Right forelimb (tissue), 1 donor: ENCODE measurements at places on chromosomes 4 and X.

DNA sequence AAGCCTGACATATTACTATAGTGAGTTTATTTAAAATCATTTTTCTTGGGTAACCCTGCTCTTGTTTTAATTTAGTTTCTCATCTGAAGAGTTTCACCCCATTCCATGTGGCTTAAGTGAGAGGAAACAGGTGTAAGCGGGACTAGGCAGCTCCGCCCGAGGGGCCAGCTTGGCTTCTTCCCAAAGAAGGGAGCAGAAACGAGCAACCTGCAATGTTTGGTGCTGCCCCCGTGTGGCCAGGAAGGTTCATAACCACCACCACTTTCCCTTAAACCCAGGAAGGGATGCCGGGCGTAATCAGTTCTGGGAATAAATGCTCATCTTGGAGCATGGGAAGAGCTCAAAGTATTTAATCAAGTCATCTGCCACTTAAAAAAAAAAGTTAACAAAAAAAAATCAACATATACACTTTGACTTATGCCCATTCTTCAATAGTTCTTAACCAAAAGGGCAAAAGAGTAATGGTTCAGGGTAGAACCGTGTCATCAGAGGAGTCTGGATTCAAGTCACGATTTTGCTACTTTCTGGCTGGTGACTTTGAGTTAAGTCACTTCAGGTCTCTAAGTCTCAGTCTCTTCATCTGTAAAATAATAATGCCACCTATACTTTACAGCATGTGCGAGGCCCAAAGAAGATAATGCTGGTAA is 147.9 kb downstream of the NSUN7 start:
- peak; percentile 77 for DNase-seq

GRCh38 chr4:123807866-123808265 is 411.3 kb downstream of the SPRY1 start:
- no peak for DNase-seq

- DNase-seq = no peak
Observed at GRCh38 chr4:115325836-115326235, 212.4 kb upstream of the NDST4 start.

GRCh38 chr4:119540249-119540648 is 88.4 kb downstream of the PDE5A start:
- DNase-seq = no peak

GRCh38 chrX:153307276-153308178 is 14.0 kb downstream of the PNMA6F start:
- no peak for DNase-seq

DNA sequence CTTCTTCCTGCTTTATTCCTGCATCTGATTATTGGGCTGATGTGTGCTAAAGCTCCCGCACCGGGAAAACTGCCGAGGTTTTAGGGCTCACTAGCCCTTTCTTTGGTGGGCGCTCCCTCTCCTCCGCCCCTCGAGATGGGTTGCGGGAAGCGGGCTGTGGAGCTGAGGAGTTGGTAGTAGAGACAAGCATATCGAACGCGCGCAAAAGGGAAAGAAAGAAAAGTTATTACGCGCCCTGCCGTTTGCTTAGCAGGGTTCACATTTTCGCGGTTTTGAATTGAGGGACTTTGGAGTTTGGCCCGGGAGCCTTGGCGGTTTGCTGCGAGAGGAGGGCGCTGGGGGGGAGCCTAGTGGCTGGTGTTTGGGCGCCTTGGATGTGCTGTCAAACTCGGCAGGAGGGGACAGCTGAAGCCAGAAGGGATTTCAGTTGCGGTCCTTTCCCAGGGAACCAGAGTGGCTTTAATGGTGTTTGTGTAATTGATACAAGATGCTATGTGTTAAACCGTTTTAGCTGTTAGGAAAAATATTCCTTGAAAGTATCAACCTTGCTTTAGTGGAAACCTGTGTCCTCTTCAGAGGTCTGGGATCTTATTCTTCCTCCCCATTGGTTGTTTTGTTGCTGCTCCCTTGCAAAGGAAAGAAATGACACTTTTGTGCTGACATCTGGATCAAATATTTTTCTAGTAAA is 1.1 kb downstream of the GAB1 start:
- DNase-seq = peak; percentile 82

DNA sequence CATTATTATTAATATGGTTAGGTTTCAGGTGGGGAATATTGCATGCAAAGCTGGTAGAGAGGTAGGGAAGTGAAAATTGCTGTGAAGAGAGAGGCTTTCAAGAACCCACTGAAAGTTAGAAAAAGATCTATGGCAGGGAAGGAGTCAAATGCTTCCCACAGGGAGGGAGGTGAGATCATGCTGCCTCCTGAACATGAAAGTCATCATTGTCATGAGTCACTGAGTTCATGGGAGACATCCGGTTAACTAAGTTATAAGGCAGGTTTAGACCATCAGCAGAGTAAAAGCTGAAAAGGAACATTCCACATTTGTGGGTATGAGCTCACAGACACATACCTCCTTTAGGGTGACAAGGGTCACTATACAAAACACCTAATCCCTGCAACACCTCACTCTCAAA is 16.2 kb downstream of the GATB start:
- DNase-seq = no peak

- no peak for DNase-seq
Observed at GRCh38 chrX:141278306-141278705, 36.0 kb upstream of the SPANXC start.

- no peak for DNase-seq
Observed at GRCh38 chr4:168485156-168485910, 5.0 kb upstream of the DDX60L start.

GRCh38 chr4:118739022-118739713 is 54.0 kb downstream of the METTL14 start:
- no peak for DNase-seq

DNA sequence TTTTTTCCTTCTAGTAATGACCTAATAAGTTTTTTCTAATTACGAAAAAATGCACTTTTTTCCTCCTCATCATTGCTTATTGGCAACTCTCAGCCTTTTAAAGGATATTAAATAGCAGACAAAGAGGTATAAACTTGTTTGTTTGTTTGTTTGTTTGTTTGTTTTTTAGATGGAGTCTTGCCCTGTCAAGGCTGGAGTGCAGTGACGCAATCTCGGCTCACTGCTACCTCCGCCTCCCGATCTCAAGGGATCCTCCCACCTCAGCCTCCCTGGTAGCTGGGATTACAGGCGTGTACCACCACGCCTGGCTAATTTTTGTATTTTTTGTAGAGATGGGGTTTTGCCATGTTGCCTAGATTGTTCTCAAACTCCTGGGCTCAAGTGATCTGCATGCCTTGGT is 6.0 kb downstream of the RBM47 start:
- no peak for DNase-seq

DNA sequence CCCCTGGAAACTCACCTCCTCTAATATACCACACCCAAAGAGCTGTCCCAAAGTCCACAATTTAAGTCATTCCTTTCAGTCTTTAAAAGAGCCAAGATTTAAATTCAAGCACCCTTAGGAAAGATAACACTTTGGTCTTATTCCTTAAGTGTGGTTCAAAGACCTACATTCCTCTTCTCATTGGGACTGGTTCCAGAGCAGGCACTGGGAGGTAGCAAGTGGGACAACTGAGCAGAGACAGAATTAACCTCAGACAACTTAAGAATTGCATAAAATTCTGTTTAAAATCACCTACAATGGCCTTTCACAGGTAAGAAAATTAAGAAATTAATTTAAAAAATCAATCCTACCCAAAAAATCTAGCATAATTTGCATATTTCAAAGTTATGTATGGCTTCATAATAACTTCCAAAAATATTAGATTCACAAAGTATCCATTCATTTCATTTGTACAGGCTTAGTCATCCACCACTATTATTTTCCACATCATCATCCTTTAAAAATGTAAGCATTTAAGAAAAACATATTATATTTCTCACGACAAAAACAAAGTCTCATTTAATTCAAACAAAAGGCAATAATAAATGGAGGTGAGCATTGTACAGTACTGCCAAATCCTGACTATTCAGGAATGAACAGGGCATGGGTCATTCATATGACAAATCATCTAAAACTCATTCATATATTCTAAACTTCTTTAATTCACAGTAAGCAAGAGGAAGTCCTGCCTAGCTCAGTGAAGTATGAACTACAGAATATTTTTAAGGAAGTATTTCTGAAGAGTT is 13.6 kb downstream of the PRSS12 start:
- no peak for DNase-seq

GRCh38 chr4:141046255-141046654 is 87.0 kb downstream of the RNF150 start:
- no peak for DNase-seq

- peak; percentile 46 for DNase-seq
Observed at GRCh38 chr4:10006231-10006600, 15.1 kb downstream of the SLC2A9 start.

DNA sequence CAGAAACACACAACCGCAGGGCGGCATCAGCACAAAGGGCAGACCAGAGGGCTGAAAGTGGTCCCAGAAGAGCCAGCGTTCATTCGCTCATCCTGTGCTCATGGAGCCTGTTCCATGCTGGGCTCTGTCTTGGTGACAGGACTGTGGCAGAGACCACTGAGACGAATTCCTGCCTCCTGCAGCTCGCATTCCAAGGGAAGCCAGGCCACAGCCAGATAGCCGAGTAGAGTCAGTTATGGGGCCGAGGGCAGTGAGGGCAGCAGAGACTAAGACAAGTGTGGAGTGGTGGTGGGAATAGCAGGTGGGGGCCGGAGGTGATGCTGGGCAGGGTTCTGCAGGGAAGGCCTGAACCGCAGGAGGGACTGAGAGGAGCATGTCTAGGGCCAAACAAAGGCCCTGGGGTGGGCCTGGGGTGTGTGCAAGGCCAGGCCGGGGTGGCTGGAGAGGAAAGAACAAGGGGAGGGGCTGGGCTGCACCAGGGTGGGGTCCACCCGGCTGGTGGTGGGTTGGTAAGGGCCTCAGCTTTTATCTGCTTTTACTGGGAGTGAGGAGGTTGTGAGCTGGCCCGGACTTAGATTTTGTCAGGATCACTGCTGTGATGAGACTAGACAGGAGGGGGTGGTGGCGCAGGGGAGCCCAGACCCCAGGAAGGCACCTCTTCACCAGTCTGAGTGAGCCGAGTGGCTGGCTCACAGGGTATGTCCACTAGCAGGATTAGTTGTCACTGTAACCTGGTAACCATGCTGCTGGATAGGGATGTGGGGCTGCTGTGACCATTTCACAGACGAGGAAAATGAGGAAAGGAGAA is 6.3 kb downstream of the PSAPL1 start:
- DNase-seq = peak; percentile 29

GRCh38 chrX:100587861-100588260 is 3.1 kb downstream of the TNMD start:
- DNase-seq = no peak

DNA sequence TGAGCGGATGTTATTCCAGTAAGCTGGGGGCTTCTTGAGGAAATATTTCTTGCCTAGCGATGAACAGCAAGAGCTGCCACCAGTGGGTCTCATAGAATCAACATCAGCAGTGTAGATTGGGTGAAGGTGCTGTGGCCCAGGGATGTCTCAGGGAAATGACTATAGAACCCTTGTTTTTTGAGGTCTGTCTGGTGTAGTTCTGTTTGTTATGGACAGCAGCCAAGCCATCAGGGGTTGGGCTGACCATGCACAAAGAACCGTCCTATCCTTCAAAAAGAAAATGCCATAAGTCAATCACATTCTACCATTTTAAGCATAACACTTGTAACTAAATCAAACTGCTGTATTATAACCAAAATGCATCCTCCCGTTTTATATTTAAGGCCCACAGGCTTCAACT is 17.3 kb upstream of the C1GALT1C1 start:
- no peak for DNase-seq

- no peak for DNase-seq
Observed at GRCh38 chr4:28545986-28546385, 1685.3 kb downstream of the STIM2 start.

- DNase-seq = no peak
Observed at GRCh38 chr4:47334652-47335051, 128.8 kb downstream of the COMMD8 start.

- DNase-seq = no peak
Observed at GRCh38 chr4:16243285-16243684, 17.0 kb upstream of the TAPT1 start.

DNA sequence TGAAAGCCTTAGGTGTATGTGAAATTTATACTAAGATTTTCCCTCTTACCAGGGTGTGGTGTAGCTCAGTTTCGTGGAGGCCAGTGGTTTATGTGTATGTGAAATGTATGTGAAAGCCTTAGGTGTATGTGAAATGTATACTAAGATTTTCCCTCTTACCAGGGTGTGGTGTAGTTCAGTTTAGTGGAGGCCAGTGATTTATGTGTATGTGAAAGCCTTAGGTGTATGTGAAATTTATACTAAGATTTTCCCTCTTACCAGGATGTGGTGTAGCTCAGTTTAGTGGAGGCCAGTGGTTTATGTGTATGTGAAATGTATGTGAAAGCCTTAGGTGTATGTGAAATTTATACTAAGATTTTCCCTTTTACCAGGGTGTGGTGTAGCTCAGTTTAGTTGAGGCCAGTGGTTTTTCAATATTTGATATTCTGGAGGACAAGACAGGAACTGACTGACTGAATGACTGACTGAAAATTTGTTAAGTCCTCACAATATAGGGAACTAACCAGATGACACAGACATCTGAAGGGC is 143.7 kb downstream of the NEXMIF start:
- no peak for DNase-seq

DNA sequence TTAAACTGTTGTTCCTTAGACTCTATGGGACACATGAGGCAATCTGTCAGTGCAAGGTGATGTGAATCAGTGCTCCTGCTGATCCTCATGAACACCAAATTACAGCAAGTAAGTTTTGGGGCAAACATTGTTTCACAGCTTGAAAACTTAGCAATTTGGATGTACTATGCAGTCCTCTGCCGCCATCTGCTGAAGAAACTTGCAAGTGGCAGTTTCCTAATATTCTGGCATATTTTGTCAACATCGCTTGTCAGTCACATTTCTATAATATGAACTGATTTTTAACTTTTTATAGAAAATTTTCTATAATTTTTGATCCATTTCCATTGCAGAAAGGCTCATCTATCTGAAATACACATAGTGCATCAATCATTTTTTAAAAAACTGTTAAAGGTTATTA is 56.3 kb downstream of the ZAR1 start:
- peak; percentile 46 for DNase-seq
